ENCODE measurements at places on chromosomes 7 and 10.

DNA sequence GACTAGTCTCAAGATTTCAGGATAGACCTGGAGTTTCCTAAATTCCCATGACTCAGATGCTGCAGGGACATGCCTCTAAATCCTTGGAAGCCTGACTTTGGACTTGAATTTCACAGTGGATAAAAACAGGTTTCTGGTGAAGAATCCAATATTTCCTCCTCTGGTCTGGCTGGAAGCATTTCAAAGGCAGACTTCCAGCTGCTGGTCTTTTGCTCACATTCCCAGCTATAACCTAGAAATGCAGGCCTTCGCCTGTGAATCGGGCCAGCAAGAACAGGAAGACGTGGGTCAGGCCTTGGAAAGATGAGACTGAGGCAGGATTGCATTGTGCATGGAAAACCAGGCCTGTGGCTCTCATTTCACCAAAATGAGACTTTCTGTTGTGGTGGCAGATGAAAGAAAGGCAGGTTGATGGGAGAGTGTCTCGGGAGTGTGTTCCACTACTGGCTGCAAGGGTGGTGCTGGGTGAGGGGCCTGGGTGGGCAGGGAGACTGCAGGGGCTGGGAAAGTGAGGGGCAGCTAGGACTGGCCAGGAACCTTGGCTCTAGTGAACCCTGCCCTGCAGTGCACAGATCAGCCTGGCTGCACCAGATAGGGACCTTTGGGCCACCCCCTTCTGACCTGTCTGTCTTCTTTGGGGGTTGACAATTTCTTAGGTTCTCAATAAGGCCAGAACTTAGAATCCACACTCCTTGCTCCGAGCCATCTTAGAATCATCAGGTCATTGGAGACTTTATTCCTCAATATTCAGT lies 488.8 kb upstream of the MKI67 start:
- DNase-seq = no peak

- DNase-seq = no peak
Measured at GRCh38 chr7:45937301-45937700, 16.2 kb upstream of the IGFBP3 start.

GRCh38 chr10:88042160-88043100 lies 179.0 kb downstream of the PTEN start:
- DNase-seq = peak; percentile 60

DNA sequence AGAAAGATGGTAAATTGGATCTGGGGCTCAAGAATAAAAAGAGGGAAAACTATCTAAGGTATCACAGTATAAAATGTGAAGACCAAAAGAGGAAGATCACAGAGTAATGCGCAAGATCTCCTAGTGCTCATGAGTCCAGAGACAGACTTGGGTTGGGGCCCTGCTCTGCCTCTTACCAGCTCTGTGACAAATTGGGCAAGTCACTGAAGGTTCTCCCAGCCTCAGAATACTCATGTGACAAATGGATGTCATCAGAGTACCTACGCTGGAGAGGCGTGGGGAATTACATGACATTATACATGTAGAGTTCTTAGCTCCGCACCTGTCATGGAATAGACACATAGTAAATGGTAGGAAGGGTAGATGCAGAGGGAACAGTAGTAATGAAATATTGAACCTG lies 124.4 kb downstream of the DOCK4 start:
- DNase-seq = no peak

GRCh38 chr7:156458011-156458410 lies 182.6 kb upstream of the RNF32 start:
- no peak for DNase-seq

DNA sequence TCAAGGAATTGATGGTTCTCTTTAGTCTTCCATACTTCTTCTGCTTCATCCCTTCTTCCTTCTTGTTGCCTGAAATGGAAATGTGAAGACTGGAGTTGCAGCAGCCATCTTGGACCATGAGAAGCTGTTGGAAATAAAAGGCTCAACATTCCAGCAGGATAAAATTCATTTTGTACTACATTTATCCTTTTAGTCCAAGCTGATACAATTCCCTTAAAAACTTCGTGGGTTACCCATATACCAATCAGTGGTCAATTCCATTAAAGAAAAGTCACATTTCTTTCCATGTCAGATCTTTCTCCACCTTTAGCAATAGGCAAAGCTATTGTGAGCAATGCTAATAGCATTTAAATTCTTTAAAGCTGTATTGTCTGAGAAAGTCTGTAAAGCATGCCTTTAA lies 141.3 kb upstream of the LYZL2 start:
- no peak for DNase-seq

DNA sequence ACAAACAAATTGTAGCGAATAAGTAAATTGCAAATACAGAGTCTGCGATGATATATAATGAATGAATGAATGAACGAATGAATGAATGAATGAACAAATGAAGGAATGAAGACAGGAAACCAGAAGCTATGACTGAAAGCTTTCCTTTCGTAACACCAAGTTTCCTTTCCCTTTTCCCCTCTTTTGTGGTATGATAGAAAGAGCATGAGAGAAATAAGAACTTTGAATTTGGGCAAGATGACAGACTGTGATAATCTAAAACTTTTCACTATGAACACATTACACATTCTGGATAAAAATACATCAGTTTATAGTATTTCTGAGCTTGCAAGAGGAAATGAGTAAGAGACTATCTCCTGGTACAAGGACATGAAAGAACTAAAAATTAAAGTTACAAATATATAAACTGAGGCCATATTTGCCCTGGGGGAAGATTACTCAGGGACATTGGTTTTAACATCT lies 8.4 kb upstream of the UCN3 start:
- DNase-seq = no peak

GRCh38 chr7:98993024-98993897 lies 114.9 kb downstream of the TRRAP start:
- no peak for DNase-seq

DNA sequence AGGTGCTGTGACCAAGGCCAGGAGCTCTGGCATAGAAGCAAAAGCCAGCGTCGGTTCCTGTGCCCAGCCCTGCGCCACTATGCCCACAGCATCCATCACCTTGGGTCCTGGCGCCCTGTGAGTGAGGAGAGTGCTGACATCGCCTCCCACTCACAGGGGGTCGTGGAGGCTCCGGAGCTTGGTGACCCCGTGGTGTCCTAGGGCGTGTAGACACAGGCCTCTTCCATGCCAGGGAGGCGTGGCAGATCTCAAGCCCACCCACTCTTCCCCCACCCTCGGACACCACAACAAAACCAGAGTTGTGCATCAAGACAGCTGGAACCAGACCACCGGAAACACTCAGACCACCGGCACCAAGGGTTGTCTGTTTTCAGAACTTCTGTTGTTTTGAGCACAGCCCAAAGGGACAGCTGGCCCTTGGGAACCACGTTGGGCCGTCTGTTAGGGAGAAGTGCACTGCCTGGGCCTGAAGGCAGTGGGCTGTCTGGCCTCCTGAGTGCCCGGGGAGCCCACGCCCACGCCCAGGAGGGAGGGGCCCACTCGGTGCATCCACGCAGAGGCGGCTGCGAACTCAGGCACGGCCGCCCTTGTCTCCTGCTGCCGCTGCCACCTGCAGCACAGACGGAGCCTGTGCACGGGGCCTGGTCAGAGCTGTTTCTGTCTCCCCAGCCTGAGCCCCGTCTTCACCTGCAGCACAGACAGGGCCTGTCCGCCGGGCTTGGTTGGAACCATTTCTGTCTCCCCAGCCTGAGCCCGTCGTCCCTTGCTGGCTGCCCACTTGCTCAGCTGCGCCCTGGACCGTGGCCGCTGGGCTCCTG lies 106.3 kb downstream of the INPP5A start:
- no peak for DNase-seq

- no peak for DNase-seq
Measured at GRCh38 chr7:47354831-47355541, 226.9 kb downstream of the TNS3 start.

- no peak for DNase-seq
Measured at GRCh38 chr10:76679030-76679429, 958.6 kb downstream of the KCNMA1 start.

All from fibroblast of skin of left biceps (primary cell).